ENCODE measurements at places on chromosomes 6 and 20.
A peak's percentile ranks its signal among the peaks of the same experiment; 100 is the strongest.

GRCh38 chr6:7910654-7911344 lies at the start of gene TXNDC5:
Gene TXNDC5 (minus strand): TSS chr6:7910788. CDS start chr6:7910776, 12 bp downstream.
- peak; percentile 69 for DNase-seq

GRCh38 chr6:33165581-33166258 lies 26.5 kb downstream of the COL11A2 start:
- DNase-seq = no peak

DNA sequence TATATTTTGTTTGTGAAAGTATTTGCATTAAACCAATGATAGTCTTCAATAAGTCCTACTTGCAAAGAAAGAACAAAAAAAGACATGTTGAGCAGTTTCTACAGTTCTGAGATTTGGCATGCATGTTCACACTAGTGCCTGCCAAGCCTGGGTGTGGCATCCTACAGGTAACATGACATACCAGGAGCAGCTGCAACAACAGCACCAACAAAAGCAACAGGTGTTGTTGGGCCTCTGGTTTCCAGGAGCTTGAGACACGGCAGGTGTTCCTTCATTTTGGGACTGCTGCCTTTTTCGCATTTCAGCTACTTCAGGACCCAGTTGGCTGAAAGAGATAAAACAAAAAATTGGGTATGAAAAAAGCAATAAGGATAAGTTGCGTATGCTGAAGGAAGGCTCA lies 41.2 kb upstream of the MTRF1L start:
- no peak for DNase-seq

DNA sequence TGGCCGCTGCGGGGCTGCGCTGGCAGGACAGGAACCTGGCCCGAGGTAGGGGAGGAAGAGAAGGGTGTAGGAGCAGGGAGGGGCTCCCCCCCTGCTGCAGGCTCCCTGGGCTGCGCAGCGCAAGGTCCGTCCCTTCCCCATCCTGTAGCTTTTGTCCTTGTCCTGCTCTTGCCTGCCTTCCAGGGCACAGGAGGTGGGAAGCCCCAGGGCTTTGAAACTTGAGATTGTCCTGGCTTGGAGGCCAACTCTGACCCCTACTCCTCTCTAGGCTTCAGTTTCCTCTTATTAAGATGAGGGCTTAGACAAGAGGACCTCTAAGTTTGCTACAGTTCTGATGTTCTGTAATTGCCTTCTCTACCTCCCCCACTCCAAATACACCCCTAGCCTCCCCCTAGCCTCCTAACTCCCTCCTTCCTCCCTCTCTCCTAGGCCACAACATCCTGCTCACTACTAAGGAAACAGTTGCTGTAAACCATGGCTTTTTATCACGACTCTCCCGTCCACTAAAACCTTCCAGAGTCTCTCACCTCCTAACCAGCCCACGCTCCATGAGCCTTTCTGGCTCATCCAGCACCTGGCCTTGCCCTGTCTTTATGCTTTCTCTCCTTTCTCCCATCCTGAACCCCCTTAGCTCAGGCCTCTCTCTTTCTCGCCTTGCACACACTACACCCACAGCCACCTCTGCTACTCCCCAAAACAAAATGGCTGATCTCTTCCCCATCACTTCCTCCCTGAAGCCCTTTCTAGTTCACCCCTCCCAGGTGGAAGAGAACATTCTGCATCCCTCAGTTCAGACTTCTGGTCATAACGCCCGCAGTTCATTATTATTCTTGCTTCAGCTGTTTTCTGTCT lies 10.2 kb downstream of the UNC5CL start:
- DNase-seq = no peak

DNA sequence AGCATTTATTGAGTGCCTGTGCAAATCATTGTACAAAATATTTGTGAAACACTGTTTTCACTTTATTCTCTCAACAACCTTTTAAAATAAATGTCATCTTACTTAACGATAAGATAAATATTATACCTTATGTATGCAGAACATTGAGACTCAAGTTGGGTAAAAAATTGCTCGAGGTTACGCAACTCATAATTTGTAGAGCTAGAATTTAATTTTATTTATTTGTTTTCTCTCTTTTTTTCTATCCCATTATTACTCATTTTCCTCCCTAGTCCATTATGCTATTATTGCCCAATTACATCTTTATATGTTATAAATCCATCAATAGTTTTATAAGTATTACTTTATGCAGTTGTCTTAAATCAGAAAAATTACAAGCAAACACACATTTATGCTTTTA lies 77.4 kb upstream of the ELOVL5 start:
- DNase-seq = no peak

GRCh38 chr20:1328680-1329330 lies at the start of gene SDCBP2:
Gene SDCBP2 (minus strand): TSS chr20:1329139. CDS start chr20:1320416, 8,723 bp downstream.
- peak; percentile 2 for DNase-seq

DNA sequence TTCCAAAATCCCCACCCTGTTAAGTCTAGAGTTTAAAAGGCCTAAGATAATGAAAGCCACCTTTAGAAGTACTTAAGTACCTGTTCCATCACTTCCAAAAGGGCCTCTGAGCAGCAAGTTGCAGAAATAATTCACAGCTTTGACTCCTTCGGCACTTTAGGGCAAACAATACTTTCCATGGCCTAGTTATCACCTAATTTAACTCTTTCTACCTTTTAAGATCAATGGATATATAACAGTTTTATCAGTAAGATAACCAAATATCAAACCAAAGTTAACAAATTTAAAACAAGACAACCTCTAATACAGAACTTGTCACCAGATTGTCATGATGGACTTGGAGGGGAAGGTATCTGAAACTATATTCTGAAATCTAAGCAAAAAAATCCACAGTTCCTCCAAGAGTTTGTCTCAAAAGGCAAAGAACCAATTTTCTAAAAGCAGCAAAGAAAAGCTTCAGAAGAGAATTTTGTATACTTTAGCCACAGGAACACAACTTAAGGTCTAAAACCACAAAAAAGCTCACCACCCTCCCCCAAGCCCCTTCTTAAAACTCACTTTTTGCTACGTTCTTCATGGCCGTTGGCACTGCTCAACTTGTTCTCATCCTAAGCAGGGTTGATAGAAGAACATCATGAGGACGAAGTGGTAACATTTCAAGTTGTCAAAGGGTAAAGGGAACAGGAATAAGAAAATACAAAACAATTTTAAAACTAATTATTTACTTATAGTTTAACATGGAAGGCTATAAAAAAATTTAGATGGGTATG lies 3.5 kb downstream of the RBM39 start:
- DNase-seq = no peak

GRCh38 chr6:14326774-14327173 lies 209.2 kb downstream of the CD83 start:
- DNase-seq = no peak

DNA sequence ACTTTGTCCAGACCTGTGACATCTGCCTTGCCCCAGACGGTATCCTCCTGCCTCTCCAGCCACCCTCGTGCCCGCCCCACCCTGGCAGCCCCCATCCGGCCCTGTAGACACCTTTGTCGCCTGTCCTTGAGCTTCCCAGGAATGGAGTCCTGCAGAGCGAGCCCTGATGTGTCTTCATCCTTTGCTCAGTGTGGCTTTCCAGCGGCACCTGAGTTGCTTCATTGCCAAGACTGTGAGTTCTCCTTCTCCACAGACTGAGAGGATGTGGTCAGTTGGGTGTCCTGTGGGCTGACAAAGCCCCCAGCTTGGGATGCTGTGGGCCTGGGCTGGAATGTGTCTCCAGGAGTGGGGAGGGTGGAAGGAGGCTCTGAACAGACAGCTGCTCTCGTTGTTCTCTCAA lies 1.7 kb upstream of the CST4 start:
- DNase-seq = no peak

- DNase-seq = no peak
Measured at GRCh38 chr6:141969201-141969600, 163.5 kb upstream of the GJE1 start.

- no peak for DNase-seq
Measured at GRCh38 chr6:162726947-162727321, 632 bp downstream of the PRKN start.

DNA sequence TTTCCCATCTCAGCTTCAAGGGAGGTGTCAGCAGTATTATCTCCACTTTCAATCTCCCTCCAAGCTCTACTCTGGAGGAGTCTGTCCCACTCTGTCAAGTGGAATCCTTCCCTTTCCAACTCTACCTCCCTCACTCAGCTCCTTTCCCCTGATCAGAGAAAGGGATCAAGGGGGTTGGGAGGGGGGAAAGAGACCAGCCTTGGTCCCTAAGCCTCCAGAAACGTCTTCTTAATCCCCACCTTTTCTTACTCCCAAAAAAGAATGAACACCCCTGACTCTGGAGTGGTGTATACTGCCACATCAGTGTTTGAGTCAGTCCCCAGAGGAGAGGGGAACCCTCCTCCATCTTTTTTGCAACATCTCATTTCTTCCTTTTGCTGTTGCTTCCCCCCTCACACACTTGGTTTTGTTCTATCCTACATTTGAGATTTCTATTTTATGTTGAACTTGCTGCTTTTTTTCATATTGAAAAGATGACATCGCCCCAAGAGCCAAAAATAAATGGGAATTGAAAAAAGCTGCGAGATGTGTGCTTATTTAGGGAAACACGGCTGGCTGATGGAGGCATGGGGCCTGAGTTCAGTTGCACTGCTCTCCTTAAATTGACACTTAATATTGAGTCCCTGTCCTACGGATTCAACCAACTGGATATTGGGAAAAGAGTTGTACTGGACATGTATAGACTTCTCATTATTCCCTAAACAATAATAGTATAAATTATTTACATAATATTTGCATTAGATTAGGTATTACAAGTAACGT lies 4.9 kb downstream of the TUBB start:
- DNase-seq = no peak

DNA sequence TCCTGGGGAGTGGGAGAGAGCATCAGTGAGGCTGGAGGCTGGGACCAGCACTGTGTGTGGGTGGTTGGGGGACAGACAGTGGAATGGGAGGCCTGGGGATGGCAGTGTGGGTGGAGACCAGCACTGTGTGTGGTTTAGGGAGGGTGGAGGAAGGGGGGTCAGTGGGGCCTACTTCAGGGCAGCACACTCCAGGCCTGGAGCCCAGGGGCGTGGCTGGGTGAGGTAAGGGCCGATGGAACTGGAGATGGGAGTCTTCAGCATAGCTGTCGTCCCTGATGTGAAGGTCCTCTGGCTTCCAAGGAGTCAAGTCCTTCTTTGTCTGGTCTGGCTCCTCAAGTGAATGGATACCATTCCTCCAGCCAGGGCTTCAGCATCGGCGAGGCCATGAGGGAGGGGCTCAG lies 18.6 kb downstream of the KCNK17 start:
- DNase-seq = no peak

DNA sequence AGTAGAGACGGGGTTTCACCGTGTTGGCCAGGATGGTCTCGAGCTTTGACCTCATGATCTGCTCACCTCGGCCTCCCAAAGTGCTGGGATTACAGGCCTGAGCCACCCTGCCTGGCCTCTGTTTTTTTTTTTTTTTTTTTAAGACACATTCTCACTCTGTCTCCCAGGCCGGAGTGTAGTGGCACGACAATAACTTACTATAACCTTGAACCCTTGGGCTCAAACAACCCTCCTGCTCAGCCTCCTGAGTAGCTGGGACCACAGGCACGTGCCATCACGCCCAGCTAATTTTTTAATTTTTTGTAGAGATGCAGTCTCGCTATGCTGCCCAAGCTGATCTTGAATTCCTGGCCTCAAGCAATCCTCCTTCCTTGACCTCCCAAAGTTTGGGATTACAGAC lies 26.6 kb downstream of the CPXM1 start:
- DNase-seq = no peak

GRCh38 chr20:33673410-33674293 lies 576 bp downstream of the NECAB3 start:
- DNase-seq = no peak

DNA sequence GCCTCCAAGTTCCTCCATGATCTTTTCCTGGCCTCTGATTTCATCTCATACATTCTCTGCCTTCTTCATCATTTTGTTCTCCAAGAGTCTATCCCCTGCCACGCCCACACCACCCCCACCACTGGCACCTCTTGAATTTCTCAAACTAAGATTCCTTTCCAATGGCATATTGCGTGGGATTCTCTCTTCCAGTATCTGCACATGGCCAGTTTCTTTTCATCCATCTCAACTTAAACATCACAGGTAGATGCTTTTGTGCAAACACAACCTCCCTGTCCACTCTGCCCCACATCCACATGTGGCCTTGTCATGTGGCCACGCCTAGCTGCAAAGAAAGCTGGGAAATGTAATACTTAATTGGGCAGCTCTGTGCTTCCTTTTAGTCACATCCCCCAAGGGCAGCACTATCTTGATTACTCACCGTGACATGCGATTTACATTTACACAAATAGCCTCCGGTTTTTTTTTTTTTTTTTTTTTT lies 33.4 kb upstream of the ZMYND8 start:
- no peak for DNase-seq

GRCh38 chr6:111487661-111488060 lies 4.6 kb upstream of the REV3L start:
- peak; percentile 21 for DNase-seq

- no peak for DNase-seq
Measured at GRCh38 chr20:7505152-7505834, 435.0 kb downstream of the HAO1 start.

DNA sequence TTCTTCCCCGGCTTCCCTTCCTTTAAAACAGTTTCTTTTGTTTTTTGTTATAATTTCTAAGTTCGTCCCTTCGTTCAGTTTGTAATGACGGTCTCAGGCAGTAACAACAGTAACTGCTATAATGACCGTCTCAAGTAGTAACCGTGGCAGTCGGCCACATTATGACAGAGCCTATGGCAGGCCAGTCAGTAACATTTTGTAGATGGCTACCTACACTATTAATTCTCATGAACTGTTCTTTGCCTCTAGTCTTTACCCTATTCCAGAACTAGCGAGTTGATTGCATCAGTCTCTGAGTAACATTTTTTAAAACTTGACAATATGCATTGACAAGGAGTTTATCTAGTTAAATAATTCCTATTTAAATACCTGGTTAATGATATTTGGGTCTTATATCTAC lies 43.0 kb upstream of the ADGRG6 start:
- DNase-seq = no peak
